ENCODE measurements at places on chromosomes 5 and 9.
A peak's percentile ranks its signal among the peaks of the same experiment; 100 is the strongest.

GRCh38 chr5:23042226-23042625 is 189.1 kb upstream of the CDH12 start:
- no peak for DNase-seq
- no peaks in the 10 kb centered on the region for H3K4me1 ChIP-seq
- no peak overlapping the region for H3K4me3 ChIP-seq
- H3K27me3 ChIP-seq: no peaks in the 10 kb centered on the region

DNA sequence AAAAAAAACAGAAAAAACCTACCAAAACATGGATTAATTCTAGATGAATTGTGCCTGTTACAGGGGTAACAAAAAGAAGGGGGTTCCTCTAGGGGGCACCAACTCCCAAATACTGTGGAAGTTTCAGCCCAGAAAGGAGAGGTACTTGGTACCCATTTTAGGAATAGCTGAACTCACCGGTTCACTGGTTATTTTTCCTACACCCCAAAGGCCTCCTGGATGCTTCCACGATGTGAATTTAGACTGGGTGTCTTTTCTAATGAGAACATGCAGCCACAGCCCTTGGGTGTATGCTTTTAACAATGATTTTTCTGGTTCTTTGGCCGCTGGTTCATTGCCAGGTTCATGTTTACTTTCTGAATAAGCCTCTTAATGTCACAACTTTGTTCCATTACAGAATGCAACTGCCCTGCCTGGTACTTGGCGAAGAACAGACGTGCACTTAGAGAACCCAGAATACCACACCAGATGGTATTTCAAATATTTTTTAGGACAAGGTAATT is 46.7 kb downstream of the GARNL3 start:
- peak overlapping the region; percentile 26 for H3K27ac ChIP-seq
- peak; percentile 60 for DNase-seq
- H3K4me1 ChIP-seq: peaks cover 4% of the 10 kb centered on the region

DNA sequence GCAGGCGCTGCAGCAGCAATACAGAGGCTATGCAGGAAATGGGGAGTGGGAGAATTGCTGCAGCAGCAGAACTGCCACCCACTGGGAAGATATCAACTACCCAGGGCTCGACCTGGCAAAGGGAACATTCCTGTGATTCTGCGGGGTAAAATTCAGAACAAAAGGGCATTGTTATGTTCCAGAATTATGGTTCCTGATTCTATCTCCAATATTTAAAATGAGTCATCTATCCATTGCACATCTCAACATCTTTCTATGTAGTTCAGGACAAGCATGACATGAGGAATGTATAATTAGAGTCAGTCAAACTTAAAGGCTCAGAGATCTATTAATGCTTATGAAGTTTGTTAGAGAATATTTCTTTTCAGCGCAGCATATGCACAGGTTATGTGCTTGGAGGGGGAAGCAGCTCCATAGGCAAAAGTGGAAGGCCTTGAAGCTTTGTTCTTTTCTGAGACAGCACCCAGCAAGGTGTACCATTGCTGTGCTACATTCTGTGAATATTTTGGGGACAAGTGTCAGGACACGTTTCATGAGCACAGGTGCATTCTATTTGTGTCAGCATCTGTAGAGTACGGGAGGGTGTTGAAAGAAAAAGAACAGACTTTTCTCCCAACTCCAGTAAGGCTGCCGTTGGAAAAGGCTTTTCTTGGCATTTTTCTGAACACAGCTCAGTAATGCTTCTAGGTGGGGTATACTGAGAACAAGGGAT is 395.6 kb upstream of the MPDZ start:
- no peak overlapping the region for H3K27ac ChIP-seq
- no peaks in the 10 kb centered on the region for H3K36me3 ChIP-seq
- DNase-seq: no peak
- H3K4me1 ChIP-seq: no peaks in the 10 kb centered on the region
- no peak overlapping the region for H3K4me3 ChIP-seq

DNA sequence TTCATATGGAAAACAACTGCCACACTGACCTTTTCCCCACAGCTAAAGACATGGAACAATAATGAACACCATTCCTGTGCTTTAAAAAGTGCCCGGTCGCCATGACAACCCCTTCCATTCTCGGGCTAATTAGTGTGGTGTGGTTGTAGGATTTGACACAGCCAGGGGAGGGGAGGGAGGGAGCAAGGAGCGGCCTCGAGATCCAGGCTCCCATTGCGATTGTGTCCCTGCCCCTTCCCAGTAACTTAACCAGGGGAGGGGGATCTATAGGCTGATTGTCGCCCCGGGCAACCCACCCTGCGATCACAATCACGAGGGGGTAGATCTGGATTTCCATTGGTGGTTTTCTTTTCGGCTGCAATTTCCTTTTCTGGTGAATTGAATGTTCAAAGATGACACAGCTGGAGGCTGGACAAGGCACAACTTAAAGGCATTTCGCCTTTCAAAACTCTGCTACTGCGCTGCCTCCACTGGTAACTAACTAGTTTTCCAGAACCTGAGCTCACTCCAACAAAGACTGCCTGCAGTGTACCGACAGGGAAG is 96.7 kb upstream of the RETREG1 start:
- peak overlapping the region; percentile 13 for H3K27ac ChIP-seq
- DNase-seq: no peak
- H3K4me3 ChIP-seq: peak overlapping the region; percentile 5
- H3K27me3 ChIP-seq: no peaks in the 10 kb centered on the region
- H3K4me1 ChIP-seq: peaks cover 21% of the 10 kb centered on the region

- no peak overlapping the region for H3K27ac ChIP-seq
- H3K27me3 ChIP-seq: no peaks in the 10 kb centered on the region
- no peak for DNase-seq
- no peaks in the 10 kb centered on the region for H3K4me1 ChIP-seq
- H3K4me3 ChIP-seq: no peak overlapping the region
Measured at GRCh38 chr5:154916874-154917273, 21.1 kb downstream of the GEMIN5 start.

DNA sequence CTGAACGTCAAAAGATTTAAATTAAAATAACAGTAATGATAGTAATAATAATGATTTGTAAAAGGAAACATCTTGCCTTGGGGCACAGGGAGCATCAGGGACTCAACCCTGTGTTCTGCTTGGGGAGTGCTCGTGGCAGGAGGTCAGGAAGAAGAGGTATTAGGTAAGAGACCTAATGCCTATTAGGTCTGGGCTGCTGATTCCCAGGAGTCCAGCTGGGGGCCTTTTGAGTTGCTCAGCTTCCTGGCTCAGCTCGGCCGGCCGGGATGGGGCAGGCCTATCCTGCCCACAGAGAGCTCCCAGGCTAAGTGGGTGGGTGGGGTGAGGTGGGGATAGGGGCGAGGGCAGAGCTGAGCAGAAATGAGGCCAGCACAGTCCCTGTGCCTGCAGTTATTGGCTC is 17.5 kb downstream of the LMX1B start:
- no peaks in the 10 kb centered on the region for H3K36me3 ChIP-seq
- H3K27me3 ChIP-seq: no peaks in the 10 kb centered on the region
- no peak for DNase-seq
- H3K4me3 ChIP-seq: no peak overlapping the region

Measured in thyroid gland (tissue), 4 donors.